Right kidney (tissue), 9 donors: ENCODE measurements at places on chromosomes 5 and 9.

DNA sequence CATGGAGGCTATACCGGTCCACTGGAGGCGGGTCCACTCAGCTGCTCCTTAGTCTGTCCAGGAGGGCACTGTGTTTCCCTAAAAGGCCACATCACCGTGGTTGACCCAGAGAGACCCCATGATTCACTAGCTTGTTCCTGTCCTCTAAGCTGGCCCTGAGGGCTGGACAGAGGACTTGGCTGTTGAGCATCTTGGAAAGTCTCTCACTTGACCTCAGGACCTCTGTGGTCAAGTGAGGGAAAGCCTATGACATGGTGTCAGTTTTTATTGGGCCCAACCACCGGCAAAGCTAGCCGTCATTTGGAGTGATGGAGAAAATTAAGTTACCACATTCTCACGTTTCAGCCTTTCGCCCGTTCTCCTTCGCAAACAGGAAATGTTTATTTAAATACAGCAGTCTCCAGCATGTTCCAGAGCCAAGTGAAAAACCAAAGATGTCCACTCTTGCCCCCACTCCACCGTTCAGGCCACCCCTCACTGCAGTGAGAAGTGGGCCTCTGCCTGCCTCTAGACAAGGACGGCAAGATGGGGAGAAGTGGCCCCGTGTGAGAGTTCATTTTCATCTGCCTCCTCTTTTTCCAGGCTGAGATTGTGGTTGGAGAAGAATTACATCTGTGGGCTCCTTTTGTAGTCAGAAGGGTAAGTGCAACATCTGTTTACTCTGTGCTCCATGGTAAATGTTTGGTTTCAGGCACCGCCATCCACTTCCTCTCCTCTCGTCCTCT lies 4.4 kb downstream of the SLIT3 start:
- DNase-seq: peak; percentile 28

- DNase-seq: no peak
Measured at GRCh38 chr5:50800410-50800809, 134.0 kb downstream of the PARP8 start.

DNA sequence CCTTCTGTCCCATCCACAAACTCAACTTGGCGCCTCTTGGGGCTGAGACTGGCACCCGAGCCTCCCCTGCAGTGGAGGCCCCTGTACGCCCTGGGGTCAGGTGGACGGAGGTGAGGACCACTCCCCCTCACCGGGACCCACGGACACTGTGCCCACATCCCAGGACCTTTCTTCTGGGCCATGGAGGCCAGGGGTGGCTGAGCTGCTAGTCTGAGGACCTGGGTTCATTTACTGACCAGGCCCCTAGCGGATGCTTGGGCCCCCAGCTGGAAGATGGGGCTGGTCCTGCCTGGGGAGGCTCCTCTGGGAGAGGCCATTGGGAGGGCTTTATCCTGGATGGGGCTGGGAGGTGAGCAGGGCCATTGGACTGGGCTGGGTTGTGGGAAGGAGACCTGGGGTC lies 16.9 kb upstream of the SLC6A19 start:
- no peak for DNase-seq

DNA sequence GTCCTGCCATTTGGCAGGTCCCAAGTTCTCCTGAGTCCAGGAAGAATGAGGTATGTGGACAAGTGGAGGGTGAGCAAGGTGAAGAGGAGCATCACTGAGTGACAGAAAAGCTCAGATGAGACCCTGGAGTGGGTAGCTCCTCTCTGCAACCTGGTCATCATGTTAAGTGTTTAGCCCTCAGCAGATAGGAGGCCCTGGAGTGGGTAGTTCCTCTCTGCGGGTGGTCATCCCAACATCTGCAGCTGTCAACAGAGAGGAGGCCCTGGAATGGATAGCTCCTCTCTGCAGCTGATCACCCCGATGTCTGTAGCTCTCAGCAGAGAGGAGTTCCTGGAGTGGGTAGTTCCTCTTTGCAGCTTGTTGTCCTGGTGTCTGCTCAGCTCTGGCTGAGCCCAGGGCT lies 48.4 kb downstream of the NDUFAF2 start:
- no peak for DNase-seq

GRCh38 chr5:132263548-132264261 lies 6.2 kb downstream of the PDLIM4 start:
- no peak for DNase-seq

GRCh38 chr9:20317701-20318100 lies 304.6 kb downstream of the MLLT3 start:
- no peak for DNase-seq

- DNase-seq: no peak
Measured at GRCh38 chr5:6553972-6554371, 78.9 kb downstream of the NSUN2 start.

DNA sequence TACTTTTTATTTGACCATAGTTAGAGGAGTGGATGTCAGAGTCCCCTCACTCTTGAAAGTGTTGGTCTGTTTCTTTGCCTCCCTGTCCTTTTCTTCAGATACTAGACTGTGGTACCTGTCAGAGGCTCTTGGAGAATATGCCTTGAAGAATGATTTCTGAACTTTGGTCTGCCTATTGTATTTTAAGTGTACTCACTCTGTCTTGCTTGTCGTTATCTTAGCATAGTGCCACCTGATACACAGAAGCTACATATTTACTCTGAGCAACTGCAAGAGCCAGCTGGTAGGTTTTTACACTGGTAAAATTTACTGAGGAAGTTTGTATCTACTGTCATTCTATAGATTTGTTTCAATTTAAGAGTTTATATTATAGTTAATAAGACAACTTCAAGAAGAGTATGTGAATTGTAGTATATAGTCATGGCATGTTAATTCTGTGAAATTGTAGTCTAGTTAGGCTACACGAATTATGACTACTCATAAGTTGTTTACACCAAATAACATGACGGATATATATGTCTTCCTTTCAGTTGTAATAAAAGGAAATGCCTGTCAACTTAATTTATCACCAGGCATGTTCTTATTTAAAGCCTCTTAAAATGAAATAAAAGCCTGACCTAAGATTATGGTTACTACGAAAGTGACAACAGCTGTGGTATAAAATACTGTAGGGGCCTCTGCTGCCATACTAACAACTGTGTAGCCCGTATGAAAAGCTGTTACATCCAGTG lies 201.7 kb downstream of the KDM4C start:
- DNase-seq: no peak

GRCh38 chr5:153275695-153276094 lies 214.8 kb upstream of the GRIA1 start:
- DNase-seq: no peak

DNA sequence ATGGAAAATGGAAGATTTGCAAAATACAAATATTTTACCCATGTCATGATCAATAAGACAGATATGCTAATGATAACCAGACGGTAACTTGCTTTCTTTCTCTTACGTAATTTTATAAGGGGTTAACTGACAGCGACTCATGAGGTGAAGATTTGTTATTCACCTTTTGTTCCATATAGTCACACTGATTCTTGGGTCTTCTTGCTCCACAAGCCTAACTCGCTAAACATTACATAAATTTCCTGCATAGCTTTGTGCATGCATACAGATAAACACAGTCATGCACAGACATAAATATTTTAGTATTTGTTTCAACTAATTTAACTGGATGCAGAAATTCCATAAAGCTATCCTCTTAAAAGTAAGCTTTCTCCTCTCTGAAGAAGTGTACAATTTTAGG lies 225.9 kb downstream of the VPS13A start:
- DNase-seq: no peak

- no peak for DNase-seq
Measured at GRCh38 chr9:2367970-2368369, 253.6 kb upstream of the VLDLR start.

- DNase-seq: no peak
Measured at GRCh38 chr9:129089246-129089645, 8.3 kb downstream of the DOLPP1 start.

GRCh38 chr5:172008689-172009141 lies 2.3 kb upstream of the FBXW11 start:
- DNase-seq: no peak

DNA sequence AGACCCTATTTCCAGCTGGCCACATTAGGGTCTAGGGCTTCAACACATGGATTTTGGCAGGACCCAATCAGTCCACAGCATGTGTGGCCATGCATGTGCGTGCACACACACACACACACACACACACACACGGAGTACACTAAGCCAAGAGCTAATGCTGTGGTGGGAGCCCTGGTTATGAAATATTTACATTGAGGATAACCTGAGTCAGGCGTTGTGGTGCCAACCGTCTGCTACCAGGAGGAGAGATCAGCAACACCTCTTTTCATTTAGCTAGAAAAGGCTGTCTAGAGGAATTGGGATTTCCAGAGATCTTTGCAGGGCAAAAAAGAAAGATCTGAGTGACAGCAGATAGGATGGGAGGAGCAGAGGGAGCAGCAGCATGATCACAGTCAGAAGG lies 141.5 kb downstream of the TRPM3 start:
- no peak for DNase-seq

GRCh38 chr5:72234868-72235267 lies 85.2 kb downstream of the MRPS27 start:
- DNase-seq: no peak

GRCh38 chr5:107104040-107104995 lies 566.4 kb downstream of the EFNA5 start:
- DNase-seq: peak; percentile 46

DNA sequence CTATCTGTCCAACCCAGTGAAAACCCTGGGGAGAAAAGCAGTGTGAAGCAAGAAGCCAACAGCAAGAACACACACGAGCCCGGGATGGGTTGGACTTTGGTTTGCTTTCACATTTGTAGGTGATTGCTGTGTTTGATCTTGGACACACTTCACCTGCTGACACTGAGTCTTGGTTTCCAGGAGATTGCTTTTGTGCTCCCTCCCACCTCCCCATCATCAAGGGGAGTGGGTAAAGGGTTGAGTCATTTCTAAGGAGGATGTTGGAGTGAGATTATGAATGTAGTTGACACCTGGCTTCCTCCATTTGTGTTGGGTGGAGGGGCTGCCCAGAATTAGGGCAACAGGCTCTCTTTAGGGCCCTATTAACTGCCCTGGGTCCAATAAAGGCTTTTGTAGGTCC lies 37.5 kb downstream of the ANKDD1B start:
- no peak for DNase-seq

DNA sequence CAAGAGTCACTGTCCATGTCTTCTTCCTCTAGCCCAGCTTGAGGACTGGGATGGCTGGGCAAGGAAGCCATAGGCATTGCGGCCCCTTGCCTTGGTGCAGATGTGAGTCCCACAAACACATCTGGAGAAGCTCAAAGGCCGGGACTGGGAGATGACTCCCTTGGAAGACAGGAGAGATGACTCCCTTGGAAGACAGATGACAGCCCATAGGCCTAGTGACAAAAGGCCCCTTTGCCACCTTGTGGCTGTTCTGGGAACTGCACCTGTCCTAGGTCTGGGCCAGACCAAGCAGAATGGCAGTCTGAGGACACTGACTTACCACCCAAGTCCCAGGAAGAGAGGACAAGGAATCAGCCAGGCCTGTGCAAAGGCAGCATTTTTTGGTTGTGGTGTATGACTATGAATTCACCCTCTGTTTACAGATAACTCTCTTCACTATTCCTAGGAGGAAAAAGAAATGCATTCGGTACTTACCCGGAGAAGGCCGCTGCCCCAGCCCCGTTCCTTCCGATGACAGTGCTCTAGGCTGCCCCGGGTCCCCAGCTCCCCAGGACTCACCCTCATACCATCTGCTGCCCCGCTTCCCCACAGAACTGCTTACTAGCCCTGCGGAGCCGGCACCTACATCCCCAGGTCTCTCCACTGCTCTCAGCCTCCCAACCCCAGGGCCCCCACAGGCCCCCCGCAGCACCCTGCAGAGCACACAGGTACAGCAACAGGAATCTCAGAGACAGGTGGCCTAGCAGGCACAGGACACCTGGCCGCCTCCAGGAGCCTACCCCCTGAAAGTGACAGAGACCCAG lies 30.8 kb downstream of the SKP1 start:
- DNase-seq: peak; percentile 34

DNA sequence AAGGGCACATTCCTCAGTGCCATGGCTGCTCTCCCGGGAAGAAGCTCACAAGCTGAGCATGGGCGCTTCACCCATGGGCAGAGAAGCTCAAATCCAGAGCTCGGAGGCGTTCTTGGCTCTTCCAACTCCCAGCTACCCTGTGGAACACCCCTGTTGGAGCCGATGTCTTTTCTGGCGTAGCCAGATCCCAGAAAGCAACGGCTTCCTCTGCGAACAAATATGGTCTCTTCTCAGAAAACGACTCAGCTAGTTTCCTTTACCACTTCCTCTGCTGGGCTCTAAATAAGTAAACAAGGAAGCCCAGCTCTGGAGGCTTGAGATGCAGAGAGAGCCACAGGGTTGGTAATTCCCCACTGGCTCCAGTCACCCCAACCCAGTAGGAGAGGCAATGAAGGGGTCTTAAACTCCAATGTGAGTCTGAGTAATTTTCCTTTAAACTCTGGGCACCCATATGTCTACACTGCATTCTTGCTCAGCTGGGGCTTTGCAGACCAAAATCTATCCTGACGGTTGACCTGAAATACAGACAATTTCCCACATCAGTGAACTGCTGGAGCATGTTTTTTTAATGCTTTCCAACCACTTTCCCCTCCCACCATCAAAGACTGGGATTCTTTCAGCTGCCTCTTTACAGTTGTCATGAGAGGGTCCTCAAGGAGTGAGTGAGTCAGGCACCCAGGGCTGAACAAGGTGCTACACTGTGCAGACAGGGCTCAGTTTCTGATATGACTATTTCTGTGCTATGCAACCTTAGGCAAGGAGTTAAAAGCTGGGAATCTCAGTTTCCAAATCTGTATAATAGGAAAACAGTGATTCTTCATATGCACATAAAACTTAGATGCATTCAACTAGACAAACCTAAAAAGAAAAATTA lies at the start of gene LCP2:
TSS of gene LCP2 (minus strand) at position 189 of the 874 bp plus-strand sequence. CDS start at position 23, 166 bp downstream.
- no peak for DNase-seq

- no peak for DNase-seq
Measured at GRCh38 chr5:105868038-105868780, 1802.5 kb downstream of the EFNA5 start.

- DNase-seq: no peak
Measured at GRCh38 chr5:146794326-146795029, 84.1 kb downstream of the PPP2R2B start.

DNA sequence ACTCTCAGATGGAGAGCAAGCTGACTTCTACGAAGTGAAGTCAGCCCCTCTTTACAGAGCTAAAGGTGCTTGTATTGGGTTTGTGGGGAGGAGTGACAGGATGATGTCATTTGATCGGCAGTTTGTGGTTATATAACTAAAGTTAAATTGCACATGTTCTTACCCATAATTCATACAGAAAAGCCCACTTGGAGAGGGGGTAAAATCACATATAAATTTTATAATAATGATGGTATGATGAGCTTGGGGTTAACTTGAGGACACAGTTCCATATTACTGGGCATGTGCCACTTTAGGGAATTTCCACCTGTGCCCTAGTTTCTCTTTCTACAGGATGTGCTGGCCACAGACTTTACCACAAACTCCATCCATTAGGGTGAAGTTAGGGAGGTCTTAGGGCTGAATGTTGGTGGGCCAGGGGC lies 1178.6 kb upstream of the CDH9 start:
- DNase-seq: no peak
